Caco-2 (cell line): ENCODE measurements at places on chromosomes 6 and 20.

DNA sequence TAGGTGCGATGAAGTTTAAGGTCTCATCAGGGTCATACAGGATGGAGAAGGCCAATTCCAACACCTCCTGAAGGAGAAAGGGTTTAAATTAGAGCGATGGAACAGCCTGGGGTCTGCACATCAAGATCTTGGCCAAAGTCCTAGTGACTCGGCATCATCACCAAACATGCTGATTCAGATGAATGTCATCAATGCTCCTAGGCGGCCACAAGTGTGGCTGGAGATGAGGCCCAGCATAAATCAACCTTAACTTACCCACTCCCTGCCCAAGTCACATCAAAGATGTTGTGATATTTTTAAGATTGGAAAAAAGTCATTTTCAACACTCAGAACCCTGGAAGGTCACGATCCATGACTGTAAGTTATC lies 37.5 kb downstream of the ELMO2 start:
- no peak for DNase-seq

DNA sequence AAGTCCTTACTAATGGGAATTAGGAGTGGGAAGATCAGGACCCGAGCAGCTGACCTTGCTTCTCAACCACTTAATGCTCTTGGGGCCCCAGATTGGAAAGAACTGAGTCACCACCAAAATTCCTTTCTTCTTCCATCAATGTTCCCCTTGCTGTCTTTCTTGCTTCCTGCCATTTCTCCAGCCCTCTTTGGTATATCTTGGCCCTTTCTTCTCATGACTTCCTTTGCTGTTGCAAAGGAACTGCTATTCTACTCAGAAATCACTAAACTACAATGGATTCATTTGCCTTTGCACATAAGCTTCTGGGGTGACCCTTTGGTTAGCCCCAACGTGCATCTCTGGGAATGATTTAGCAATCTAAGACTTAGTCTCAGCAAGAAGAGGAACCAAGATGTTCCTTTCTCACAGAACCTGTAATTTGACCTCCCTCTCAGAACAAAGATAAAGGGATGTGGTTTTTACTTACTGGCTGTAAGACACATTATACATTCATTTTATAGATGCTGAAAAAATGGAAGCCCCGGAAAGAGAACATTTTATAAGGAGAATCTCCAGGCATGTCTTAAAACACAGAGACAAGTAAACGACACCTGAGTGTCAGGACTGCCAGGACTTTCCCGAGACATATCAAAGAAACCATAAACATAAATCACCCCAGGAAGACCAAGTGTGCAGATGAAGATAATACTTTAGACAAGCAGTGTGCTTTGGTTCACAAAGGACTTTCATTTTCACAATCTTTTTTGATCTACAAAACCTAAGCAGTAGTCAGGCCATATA lies 99.0 kb upstream of the TNFAIP3 start:
- no peak for DNase-seq

- DNase-seq: no peak
These were observed 152.3 kb downstream of the ZFAND3 start for GRCh38 chr6:37971711-37972390.

- peak; percentile 33 for DNase-seq
These were observed 496 bp downstream of the GRM4 start for GRCh38 chr6:34145161-34146020.
